ENCODE measurements at places on chromosomes 13 and 19. TPM values are rescaled to one million over a fixed set of nuclear protein-coding genes. Genes with fewer than 3 reads are reported as not detected.

The KLK15 gene
- not detected for total RNA-seq

The ETV2 gene
- 1.6 TPM for total RNA-seq

The ABCA7 gene
- total RNA-seq = 6.7 TPM

The SULT2B1 gene
- not detected for total RNA-seq

The ZSCAN4 gene
- total RNA-seq = not detected

The ZFP82 gene
- 8.2 TPM for total RNA-seq

The CATSPERD gene
- total RNA-seq = not detected

GRCh38 chr19:2167896-2168618 lies 4.3 kb downstream of the DOT1L start:
- peak overlapping the region; percentile 94 for H3K27ac ChIP-seq
- peak overlapping the region; percentile 35 for H3K4me3 ChIP-seq
- peaks cover 76% of the 10 kb centered on the region for H3K4me1 ChIP-seq

- H3K36me3 ChIP-seq = no peaks in the 10 kb centered on the region
- H3K4me3 ChIP-seq = no peak overlapping the region
- H3K27me3 ChIP-seq = peaks cover 5% of the 10 kb centered on the region
- peaks cover 17% of the 10 kb centered on the region for H3K4me1 ChIP-seq
Measured at GRCh38 chr19:9078651-9079050, 8.2 kb upstream of the OR1M1 start.

- H3K4me3 ChIP-seq = no peak overlapping the region
- no peak for DNase-seq
- H3K4me1 ChIP-seq = peaks cover 25% of the 10 kb centered on the region
- peaks cover under 1% of the 10 kb centered on the region for H3K36me3 ChIP-seq
Measured at GRCh38 chr13:41315443-41316047, 4.5 kb downstream of the NAA16 start.

GRCh38 chr13:20901668-20902437 lies 693 bp downstream of the XPO4 start:
- H3K4me1 ChIP-seq = peaks cover 22% of the 10 kb centered on the region
- H3K4me3 ChIP-seq = peak overlapping the region; percentile 82
- H3K27ac ChIP-seq = peak overlapping the region; percentile 92
- no peaks in the 10 kb centered on the region for H3K27me3 ChIP-seq
- no peaks in the 10 kb centered on the region for H3K36me3 ChIP-seq

GRCh38 chr19:35673121-35673804 lies 6.9 kb downstream of the UPK1A start:
- H3K36me3 ChIP-seq = no peaks in the 10 kb centered on the region
- H3K4me3 ChIP-seq = peak overlapping the region; percentile 75
- H3K4me1 ChIP-seq = peaks cover 8% of the 10 kb centered on the region
- peaks cover 29% of the 10 kb centered on the region for H3K27me3 ChIP-seq

GRCh38 chr19:5993648-5994358 lies 15.9 kb upstream of the RANBP3 start:
- no peak for DNase-seq
- H3K4me1 ChIP-seq = peaks cover 15% of the 10 kb centered on the region
- H3K27me3 ChIP-seq = no peaks in the 10 kb centered on the region

DNA sequence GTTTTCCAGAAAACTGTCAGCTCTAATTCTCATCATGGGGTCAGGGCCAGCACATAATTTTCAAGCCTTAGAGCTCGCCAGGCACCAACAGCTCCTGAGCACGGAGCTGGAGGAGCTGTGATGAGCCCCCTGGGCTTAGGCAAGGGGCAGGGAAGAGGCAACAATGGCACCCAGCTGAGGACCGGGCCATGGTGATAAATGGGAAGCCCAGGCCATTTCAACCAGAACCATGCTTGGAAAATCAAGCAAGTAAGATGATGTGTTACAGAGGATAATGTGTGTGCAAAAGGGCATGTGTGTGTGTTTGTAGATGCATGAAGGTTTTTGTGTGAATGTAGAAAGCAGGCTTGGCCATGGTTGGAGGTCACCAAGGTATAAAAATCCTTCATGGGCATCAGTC lies 66.8 kb upstream of the UBAC2 start:
- H3K27ac ChIP-seq = no peak overlapping the region
- no peaks in the 10 kb centered on the region for H3K36me3 ChIP-seq
- no peaks in the 10 kb centered on the region for H3K27me3 ChIP-seq

- H3K4me1 ChIP-seq = no peaks in the 10 kb centered on the region
- no peaks in the 10 kb centered on the region for H3K27me3 ChIP-seq
- no peak overlapping the region for H3K4me3 ChIP-seq
- DNase-seq = no peak
- no peaks in the 10 kb centered on the region for H3K36me3 ChIP-seq
- H3K27ac ChIP-seq = no peak overlapping the region
Measured at GRCh38 chr19:42942187-42942789, 5.3 kb upstream of the PSG7 start.

GRCh38 chr19:52397310-52398080 lies at the start of gene ZNF528:
TSS of gene ZNF528 (plus strand) at chr19:52397849. CDS start at chr19:52402014, 4,165 bp downstream.
- no peaks in the 10 kb centered on the region for H3K4me1 ChIP-seq
- H3K4me3 ChIP-seq = peak within 1 kb of the TSS; percentile 58

DNA sequence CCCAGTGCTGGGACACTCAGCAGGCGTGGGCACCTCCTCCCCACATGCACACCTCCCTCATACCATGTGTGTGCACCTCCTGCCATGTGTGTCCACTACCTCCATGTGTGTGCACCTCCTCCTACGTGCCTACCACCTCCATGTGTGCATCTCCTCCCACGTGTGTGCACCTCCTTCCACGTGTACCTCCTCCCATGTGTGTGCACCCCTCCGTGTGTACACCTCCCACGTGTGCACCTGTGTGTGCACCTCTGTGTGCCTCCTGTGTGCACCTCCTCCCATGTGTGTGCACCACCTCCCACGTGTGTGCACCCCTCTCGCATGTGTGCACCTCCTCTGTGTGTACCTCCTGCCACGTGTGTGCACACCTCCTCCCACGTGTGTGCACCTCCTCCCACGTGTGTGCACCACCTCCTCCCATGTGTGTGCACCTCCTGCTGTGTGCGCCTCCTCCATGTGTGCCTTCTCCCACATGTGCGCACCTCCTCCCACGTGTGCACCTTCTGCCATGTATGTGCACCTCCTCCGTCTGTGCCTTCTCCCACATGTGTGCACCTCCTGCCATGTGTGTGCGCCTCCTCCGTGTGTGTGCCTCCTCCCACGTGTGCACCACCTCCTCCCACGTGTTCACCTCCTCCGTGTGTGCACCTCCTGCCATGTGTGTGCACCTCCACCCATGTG lies 6.1 kb upstream of the C13orf46 start:
- H3K27me3 ChIP-seq = no peaks in the 10 kb centered on the region
- DNase-seq = peak; percentile 57
- H3K4me1 ChIP-seq = peaks cover 30% of the 10 kb centered on the region

GRCh38 chr19:49823472-49823871 lies 5.4 kb downstream of the MED25 start:
- peaks cover 10% of the 10 kb centered on the region for H3K36me3 ChIP-seq
- no peak for DNase-seq
- H3K4me3 ChIP-seq = no peak overlapping the region
- peaks cover 18% of the 10 kb centered on the region for H3K4me1 ChIP-seq

- H3K36me3 ChIP-seq = peaks cover 2% of the 10 kb centered on the region
- H3K27ac ChIP-seq = no peak overlapping the region
- DNase-seq = no peak
- H3K4me1 ChIP-seq = no peaks in the 10 kb centered on the region
- H3K27me3 ChIP-seq = peaks cover 15% of the 10 kb centered on the region
Measured at GRCh38 chr13:72341904-72342303, 385.5 kb downstream of the MZT1 start.

GRCh38 chr13:39263531-39263930 lies 225.3 kb downstream of the NHLRC3 start:
- no peaks in the 10 kb centered on the region for H3K36me3 ChIP-seq
- no peaks in the 10 kb centered on the region for H3K27me3 ChIP-seq
- no peak overlapping the region for H3K4me3 ChIP-seq
- no peak overlapping the region for H3K27ac ChIP-seq
- DNase-seq = no peak

- no peak overlapping the region for H3K27ac ChIP-seq
- H3K27me3 ChIP-seq = no peaks in the 10 kb centered on the region
- H3K4me1 ChIP-seq = peaks cover 19% of the 10 kb centered on the region
- no peak for DNase-seq
- H3K36me3 ChIP-seq = peaks cover 18% of the 10 kb centered on the region
Measured at GRCh38 chr19:3058821-3059314, 3.4 kb downstream of the TLE5 start.

DNA sequence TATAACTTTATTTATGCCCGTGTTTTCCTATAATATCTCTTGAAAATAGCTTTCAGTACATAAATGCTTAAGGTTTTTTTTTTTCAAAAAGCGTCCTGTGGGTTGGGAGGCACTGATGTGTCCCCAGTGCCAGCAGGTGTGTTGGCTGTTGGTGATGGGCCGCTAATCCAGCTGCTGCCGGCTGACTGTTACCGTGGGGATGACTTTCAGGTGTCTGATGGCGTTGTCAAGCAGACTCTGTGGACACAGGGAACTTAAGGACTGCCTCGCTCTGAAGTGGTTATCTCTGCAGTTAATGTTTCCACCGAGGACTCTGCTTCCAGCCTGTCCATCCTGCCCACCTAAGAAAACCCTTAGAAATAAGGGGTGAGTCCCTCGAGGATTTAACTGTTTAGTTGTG lies 94.5 kb downstream of the ANKRD10 start:
- H3K4me1 ChIP-seq = peaks cover 18% of the 10 kb centered on the region
- DNase-seq = no peak
- H3K4me3 ChIP-seq = no peak overlapping the region
- H3K27ac ChIP-seq = no peak overlapping the region
- no peaks in the 10 kb centered on the region for H3K36me3 ChIP-seq

DNA sequence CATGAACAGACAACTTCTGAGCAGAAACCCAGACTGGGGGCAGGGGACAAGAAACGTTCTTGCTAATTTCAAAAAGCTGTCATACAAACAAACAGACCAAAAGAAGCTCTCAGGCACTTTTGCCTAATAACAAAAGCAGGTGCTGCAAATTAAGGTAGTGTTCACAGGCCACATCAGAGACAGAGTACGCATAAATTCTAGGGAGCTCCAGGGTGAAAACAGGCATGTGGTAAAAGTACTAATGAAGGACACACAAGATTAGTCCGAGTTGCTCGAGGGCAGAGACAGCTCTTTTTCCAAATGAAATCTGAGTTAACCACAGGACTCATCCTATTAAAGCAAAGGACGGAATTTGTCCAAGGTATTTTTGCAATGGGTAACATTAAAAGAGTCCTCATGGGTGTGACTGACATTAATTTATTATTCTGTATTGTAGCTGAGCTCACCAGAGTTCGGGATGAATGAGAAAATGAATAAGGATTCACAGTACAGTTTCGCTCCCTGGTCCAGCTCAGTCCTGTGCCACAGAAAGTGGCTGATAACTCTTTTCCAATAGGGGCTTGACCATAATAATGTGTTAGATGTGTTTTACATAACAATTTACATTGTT lies 197.3 kb downstream of the LHFPL6 start:
- H3K27ac ChIP-seq = no peak overlapping the region
- H3K4me3 ChIP-seq = no peak overlapping the region
- peaks cover 33% of the 10 kb centered on the region for H3K4me1 ChIP-seq
- no peaks in the 10 kb centered on the region for H3K36me3 ChIP-seq

GRCh38 chr13:44230071-44230470 lies 143.6 kb upstream of the SERP2 start:
- no peak overlapping the region for H3K27ac ChIP-seq
- H3K36me3 ChIP-seq = no peaks in the 10 kb centered on the region
- peaks cover 6% of the 10 kb centered on the region for H3K4me1 ChIP-seq
- DNase-seq = no peak
- H3K4me3 ChIP-seq = no peak overlapping the region
- no peaks in the 10 kb centered on the region for H3K27me3 ChIP-seq

DNA sequence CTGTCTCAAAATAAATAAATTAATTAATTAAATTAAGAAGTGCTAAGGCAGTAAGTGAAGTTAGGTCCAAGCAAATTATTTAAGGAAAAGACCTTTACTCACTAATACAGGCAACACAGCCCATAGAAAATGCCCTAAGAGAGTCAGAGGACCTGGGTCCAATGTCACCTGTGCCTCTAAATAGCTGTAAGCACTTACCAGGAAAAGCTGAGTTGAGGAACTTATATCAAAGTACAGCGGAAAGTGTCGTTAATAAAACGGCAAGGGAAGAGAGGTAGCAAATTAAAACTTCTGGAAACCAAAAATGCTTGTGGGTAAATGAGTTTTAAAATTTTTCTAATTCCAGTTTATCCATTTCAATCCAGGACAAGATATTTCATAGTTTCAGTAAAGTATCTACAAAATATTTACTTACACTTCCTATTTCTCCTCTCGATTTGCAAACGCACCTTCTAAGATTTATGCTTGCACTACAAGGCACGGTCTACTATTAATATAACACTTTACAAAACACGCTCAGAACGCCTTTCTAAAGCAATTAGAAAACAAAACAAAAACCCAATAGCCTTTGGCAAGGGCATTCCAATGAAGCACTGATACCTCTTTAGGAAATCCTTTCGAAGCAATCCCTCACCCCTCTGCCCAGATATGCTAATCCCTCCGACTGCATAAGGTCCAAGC lies 963 bp downstream of the VPS36 start:
- peak overlapping the region; percentile 84 for H3K4me3 ChIP-seq
- peak overlapping the region; percentile 94 for H3K27ac ChIP-seq
- no peak for DNase-seq
- peaks cover 36% of the 10 kb centered on the region for H3K4me1 ChIP-seq

DNA sequence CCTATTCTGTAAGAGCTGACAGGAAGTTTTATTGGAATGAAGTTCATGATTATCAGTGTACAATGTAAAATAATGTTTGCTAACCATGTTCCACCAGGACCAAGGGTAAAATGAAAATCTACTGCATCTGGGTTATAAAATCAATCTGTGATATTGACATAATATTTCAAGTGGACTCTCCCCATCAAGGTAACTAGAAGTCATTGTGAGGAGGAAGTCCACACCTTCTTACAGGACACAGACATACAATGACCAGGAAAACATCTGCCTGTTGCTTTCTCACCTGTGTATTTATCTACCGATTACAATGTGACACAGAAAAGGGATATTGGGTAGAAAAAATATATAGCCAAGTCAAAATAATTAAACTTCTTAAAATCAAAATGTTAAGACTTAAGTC lies 140.7 kb upstream of the RFC3 start:
- no peak overlapping the region for H3K27ac ChIP-seq
- H3K27me3 ChIP-seq = no peaks in the 10 kb centered on the region
- no peak for DNase-seq
- no peak overlapping the region for H3K4me3 ChIP-seq
- peaks cover 10% of the 10 kb centered on the region for H3K4me1 ChIP-seq

DNA sequence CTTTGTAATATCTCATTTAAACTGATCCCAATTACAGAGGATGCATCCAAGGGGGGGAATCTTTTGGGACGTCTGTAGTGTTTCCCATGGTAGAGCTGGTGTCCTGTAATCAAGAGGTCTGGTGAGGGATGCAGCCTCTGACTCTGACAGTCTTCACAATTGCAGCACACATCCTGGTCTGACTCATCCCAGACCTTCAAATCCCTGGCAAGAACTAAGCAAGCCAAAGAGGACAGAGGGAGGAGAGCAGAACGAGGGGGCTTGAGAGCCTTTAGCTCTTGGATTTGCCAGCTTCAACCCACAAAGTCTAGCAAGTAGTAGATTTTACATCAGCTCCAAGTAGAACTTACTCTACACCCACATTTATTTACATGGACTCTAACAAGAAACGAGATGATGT lies 17.3 kb upstream of the FCGBP start:
- no peak overlapping the region for H3K4me3 ChIP-seq
- no peaks in the 10 kb centered on the region for H3K36me3 ChIP-seq
- no peak for DNase-seq
- no peaks in the 10 kb centered on the region for H3K27me3 ChIP-seq
- no peaks in the 10 kb centered on the region for H3K4me1 ChIP-seq

GRCh38 chr19:44908074-44908835 lies 2.7 kb downstream of the APOE start:
- H3K4me1 ChIP-seq = peaks cover 34% of the 10 kb centered on the region
- no peaks in the 10 kb centered on the region for H3K27me3 ChIP-seq
- no peak overlapping the region for H3K27ac ChIP-seq
- peaks cover 2% of the 10 kb centered on the region for H3K36me3 ChIP-seq
- DNase-seq = no peak

Measured in chondrocyte (in vitro differentiated cells).